Right renal pelvis (tissue), 4 donors: ENCODE measurements at places on chromosomes 6 and 20. TPM values are rescaled to one million over a fixed set of nuclear protein-coding genes. Genes with fewer than 3 reads are reported as not detected.

DNA sequence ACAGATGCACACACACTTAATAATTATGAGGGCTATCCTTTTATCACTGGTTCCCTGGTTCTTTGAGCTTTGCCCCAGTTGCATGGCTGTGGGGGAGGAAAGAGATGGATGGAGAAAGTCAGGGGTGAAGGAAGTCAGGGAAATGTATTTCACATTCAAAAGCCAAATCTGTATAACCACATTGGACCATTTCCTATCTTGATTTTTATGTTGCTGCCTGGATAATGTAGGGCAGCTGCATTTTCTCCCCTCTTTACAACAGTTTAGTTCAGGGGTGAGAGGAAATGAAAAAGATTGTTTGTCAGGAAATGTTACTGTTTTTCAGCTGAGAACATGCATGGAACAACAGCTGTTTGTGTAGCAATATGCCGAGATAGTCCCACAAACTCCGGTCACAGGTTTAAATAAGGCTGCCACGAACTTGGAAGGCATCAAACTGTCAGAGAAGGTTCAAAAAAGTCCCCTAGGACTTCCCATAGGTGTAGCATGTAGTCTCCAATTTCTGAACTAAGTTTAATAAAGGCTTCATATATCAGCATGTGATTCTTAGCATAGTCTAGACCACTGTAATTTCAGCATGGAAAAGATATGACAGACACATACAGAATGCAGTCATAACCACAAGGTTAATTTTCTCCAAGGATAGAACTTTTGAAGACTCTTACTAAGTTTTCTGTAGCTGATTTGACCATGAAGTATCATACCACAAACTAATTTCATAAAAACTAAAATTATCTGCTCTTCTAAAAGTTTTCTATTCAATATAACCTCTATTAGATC lies 82.1 kb upstream of the COL21A1 start:
- DNase-seq, result peak; percentile 67

DNA sequence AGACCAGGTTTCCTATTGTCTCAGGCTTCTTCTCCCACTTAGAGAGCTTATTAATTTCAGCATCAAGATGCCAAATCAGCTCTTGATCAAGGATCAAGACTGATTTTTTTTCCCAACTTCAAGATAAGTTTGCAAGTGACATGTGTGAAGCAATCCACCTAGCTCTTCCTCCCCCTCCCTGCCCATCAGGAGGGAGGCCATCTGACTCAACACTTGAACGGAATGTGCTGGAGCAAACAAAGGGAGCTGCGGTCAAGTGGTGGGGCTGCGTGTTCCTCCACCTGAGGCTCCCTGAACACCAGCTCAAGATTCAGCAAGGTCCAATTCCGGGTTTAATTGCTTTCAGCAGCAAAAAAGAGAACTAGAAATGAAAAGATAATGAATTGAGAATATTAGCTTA lies 38.7 kb downstream of the TTI1 start:
- no peak for DNase-seq

GRCh38 chr6:150336299-150336698 lies 32.5 kb upstream of the IYD start:
- no peak for DNase-seq

DNA sequence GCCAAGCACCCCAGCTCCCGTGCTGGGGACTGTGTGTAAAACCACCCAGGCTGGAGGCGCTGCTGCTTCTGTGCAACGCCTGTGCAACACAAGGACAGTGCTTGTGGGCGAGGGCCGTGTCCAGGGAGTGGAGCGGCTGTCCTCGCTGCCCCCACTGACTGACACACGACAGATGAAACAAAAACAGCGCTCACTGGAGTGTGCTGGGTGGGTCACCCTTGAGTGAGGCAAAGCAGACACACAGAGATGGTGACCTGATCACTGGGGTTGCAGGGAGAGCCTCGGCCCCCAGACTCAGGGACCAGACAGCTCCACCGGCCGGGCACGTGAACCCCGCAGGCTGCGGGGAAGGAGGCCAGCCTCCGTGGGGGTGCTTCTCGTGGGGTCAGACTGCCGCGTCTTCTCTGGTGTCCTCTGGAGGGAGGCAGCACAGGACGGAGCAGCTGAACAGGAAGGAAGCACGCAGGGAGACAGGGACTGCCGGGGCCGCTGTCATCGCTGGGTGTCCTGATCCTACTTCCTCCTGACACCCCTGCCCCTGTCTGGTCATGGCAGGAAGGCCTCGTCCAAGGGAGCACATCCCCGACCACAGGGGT lies 75.9 kb upstream of the CST7 start:
- no peak for DNase-seq

DNA sequence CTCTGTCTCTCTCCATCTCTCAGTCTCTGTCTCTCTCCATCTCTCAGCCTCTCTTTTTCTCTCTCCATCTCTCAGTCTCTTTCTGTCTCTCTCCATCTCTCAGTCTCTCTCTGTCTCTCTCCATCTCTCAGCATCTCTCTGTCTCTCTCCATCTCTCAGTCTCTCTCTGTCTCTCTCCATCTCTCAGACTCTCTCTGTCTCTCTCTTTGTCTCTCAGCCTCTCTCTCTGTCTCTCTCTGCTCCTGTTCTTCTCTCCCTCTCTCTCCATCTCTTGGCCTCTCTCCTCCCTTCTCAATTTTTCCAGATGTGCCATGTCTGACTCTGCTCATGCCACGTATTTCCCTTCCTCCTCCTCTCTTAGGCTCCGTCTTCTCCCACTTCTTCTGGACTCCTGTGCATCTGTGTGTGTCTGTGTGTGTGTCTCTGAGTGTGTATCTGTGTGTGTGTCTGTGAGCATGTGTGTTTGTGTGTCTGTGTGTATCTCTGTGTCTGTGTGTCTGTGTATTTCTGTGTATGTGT lies 72.7 kb downstream of the SRC start:
- DNase-seq, result no peak

DNA sequence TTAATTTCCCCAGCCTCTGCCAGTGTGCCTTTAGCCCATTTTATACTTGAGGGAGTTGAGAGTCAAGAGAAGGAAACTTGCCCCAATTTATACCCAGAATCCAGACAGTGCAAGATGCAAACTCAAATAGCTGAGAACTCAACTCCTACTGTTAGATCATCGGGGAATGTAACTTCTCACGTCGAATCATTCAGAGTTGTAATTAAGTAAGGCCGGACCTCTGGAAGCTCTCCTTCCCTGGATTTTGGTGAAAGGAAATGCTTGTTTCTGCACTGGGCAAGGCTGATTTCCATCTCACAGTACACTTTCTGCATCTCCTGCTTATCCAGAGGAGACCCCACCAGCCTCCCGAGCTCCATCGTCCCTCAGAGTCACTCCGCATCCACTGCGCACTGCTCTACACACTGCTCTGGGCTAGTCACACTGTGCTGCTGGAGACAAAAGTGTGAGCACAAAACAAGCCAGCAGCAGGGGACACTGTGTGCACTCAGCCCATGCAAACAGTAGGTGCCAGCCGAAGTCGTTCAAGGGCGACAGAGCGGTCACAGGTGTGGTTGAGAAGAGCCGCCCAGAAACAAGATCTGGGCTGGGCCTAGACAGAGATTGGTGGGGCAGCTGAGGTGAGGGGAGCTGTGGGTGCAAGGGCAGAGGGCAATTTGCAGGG lies 150.4 kb upstream of the QKI start:
- DNase-seq, result no peak

- DNase-seq, result no peak
These were observed 14.1 kb upstream of the CPNE5 start for GRCh38 chr6:36853325-36853724.

DNA sequence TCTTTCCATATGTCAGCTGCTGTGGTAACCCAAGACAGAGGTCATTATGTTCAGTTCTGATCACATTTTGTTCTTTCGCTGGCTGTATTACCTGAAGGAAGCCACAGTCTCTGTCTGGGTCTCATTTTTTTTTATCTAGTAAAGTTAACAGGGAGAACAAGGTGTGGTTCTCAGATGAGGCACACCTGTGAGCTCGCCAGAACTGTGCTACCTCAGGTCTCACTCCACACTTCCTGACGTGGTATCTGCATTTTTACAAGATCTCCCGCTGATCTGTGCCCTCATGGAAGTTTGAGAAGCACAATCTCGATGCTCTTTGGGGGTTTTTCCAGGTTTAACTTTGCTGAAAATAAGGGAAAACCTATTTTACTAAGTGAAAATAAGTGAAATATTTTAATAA lies 169.5 kb upstream of the CENPW start:
- DNase-seq, result no peak

DNA sequence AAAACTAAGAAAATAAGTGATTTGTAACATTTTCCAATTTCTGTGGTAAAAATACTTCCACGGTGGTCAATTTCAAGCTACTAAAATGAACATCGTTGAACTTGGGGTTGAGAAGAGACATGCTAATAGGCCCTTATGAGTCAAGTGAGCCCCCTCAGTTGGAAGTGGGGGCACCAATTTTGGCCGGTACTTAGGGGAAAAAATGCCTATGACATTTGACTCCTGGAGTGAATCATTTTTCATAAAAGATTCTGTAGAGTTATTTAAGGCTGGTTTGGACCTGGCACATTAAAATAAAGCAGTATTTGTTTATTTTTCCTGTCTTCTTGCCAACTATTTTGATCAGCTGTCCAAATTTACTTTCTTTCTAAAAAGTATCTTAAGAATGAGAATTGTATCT lies 32.4 kb upstream of the CAP2 start:
- no peak for DNase-seq

GRCh38 chr6:39088331-39088730 lies 26.7 kb downstream of the SAYSD1 start:
- peak; percentile 34 for DNase-seq

- DNase-seq, result no peak
These were observed 9.4 kb upstream of the ARFGEF2 start for GRCh38 chr20:48912065-48912464.

GRCh38 chr6:35170891-35171290 lies 29.8 kb upstream of the TCP11 start:
- no peak for DNase-seq

- no peak for DNase-seq
These were observed 212.1 kb upstream of the PHACTR1 start for GRCh38 chr6:12504325-12504966.

GRCh38 chr6:129240492-129240853 lies 357.5 kb downstream of the LAMA2 start:
- DNase-seq, result no peak

DNA sequence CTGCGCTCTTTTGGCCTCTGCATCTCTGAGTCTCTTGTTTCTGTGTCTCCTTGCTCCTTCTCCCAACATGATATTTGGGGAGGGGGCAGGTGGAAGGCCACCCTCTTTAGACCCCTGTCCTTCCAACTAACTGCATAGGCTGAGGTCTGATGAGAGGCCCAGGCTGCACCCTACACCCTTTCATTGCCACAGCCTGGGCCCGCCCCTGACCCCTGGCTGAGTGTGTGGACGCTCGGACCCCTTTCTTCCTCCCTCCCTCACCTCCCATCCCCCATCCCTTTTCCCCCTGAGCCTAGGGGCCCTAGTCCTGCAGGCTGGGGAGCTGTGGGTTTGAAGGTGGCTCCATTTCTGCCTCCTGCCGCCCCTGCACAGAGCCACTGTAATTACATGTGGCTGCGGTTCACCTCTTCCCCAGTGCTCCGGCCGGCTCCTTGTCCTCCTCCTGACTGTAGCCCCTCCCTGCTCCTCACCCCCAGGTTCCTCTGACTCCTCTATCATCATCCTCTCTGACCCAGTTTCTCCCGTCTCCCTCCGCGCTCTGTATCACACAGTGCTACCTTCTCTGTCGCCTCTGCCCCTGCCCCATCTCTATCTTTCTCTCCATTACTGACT lies 6.8 kb downstream of the MDFI start:
- no peak for DNase-seq

GRCh38 chr20:39004508-39004907 lies 42.4 kb downstream of the DHX35 start:
- no peak for DNase-seq

- no peak for DNase-seq
These were observed 7.2 kb downstream of the E2F3 start for GRCh38 chr6:20408851-20409250.

DNA sequence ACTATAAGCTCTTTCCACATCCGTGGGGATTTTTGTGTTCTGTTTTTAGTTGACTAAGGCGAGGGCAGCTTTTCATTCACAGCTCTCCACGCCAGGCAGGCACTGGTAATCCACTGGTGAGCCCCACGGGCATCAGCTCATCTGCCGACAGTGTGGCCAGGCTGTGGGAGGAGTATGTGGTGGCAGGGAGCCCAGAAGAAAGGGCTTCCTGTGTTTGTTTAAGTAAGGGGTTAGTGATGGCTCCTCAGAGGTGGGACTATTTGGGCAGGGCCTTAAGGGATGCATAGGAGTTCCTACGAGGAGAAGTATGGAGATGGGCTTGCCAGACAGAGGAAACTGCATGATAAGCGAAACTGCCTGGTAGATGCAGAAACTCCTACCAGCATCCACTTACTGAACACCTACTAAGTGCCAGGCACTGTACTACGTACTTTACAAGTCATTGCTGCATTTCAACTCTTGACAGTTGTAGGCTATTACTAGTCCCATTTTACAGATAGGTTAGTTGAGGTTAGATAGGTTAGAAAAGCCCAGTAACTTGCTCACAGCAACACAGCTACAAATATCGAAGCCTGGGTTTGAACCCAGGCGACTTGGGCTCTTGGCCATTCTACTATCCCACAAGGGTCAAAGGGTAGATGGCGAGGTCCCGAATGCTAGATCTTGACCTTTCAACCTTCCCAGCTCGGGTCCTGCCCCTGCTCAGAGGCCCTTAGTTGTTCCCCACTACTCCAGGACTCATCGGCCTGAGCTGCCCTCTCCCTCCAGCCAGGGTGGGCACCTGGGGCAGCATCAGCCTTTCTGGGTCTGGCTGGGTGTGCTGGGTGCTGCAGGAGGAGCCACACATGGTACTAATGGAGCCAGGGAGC lies 55.1 kb downstream of the CEBPB start:
- no peak for DNase-seq

DNA sequence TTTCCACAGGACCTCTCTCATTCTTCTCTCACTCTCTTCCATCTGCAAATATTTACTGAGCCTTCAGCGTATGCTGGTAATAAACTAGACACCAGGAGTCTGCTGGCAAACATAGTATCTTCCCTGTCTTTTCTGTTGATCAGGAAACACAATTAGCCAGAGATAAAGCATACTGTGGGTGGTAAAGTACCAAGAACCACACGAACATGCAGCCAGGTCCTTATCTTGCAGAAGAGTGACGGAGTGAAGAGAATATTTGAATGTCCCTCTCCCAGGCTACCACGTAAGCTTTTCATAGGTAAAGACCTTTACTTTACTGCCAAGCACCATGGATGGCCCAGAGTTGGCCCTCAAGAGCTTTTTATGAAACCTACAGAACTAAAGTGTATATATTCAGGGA lies 13.3 kb downstream of the FHL5 start:
- no peak for DNase-seq

DNA sequence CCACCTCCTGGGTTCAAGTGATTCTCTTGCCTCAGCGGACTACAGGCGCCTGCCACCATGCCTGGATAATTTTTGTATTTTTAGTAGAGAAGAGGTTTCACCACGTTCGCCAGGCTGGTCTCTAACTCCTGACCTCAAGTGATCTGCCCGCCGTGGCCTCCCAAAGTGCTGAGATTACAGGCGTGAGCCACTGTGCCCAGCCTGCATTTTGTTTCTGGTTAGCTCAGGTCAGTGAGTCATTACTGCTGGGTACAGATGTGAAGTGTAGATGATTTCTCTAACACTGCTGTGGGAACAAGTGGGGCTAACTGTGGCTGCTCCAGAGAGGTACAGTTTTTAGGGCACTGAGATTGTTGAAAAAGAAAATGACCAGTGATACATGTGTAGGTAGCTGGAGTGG lies 188.6 kb downstream of the PRL start:
- DNase-seq, result no peak

Gene TP53TG5
- polyA plus RNA-seq, result 1.6 TPM

Gene HUS1B
- polyA plus RNA-seq, result not detected

Gene ID4
- 179 TPM for polyA plus RNA-seq

Gene SLC32A1
- 1.4 TPM for polyA plus RNA-seq

Gene PDE7B
- 8.1 TPM for polyA plus RNA-seq

Gene LINC00237
- polyA plus RNA-seq, result not detected
